Fibroblast of villous mesenchyme (primary cell): ENCODE measurements at places on chromosomes 4 and X. TPM values are rescaled to one million over a fixed set of nuclear protein-coding genes. Genes with fewer than 3 reads are reported as not detected.

The FRG1 gene
- total RNA-seq: 22.9 and 31.2 TPM in 2 replicates

The SULT1B1 gene
- under 0.01 TPM in 2 replicates for total RNA-seq

The ETDB gene
- total RNA-seq: not detected in 2 replicates

The GABRG1 gene
- total RNA-seq: not detected in 2 replicates

The PNCK gene
- total RNA-seq: under 0.01 and 0.32 TPM in 2 replicates

The CRMP1 gene
- total RNA-seq: under 0.01 TPM in 1 of 2 replicates, not detected in the other

The GNRHR gene
- total RNA-seq: under 0.01 TPM in 1 of 2 replicates, not detected in the other

The NEUROG2 gene
- not detected in 2 replicates for total RNA-seq

The MAOA gene
- 2.6 and 7.8 TPM in 2 replicates for total RNA-seq

The LRRC66 gene
- total RNA-seq: 0.32 and 0.43 TPM in 2 replicates

The SPOCK3 gene
- not detected in 2 replicates for total RNA-seq

The SSX4B gene
- not detected in 2 replicates for total RNA-seq

The MAGEC3 gene
- not detected in 2 replicates for total RNA-seq

The BMP3 gene
- under 0.01 TPM in 1 of 2 replicates, not detected in the other for total RNA-seq

The CXCL11 gene
- not detected in 2 replicates for total RNA-seq

The SLC38A5 gene
- 4.2 and 12.5 TPM in 2 replicates for total RNA-seq

The UGT2A1 gene
- total RNA-seq: not detected in 2 replicates

The PDCL2 gene
- not detected in 2 replicates for total RNA-seq

The DSPP gene
- total RNA-seq: not detected in 2 replicates

The ERCC6L gene
- total RNA-seq: 2.3 and 5.6 TPM in 2 replicates

The PORCN gene
- total RNA-seq: 6.5 and 8.4 TPM in 2 replicates

The F8 gene
- total RNA-seq: 2.2 and 2.3 TPM in 2 replicates

The SRD5A3 gene
- total RNA-seq: 6.8 and 8.6 TPM in 2 replicates

The USP11 gene
- total RNA-seq: 47.0 and 48.4 TPM in 2 replicates

The NHS gene
- 2.6 and 5.2 TPM in 2 replicates for total RNA-seq

The KLHL4 gene
- 0.86 and 0.97 TPM in 2 replicates for total RNA-seq
